H4 (cell line): ENCODE measurements at places on chromosomes 6 and 20.

GRCh38 chr20:37382482-37383120, 36.7 kb downstream of the SRC start:
- no peak for DNase-seq

GRCh38 chr20:46999801-47000465, 105.3 kb downstream of the EYA2 start:
- no peak for DNase-seq

GRCh38 chr6:133945158-133945557, 7.9 kb upstream of the TBPL1 start:
- DNase-seq = no peak

DNA sequence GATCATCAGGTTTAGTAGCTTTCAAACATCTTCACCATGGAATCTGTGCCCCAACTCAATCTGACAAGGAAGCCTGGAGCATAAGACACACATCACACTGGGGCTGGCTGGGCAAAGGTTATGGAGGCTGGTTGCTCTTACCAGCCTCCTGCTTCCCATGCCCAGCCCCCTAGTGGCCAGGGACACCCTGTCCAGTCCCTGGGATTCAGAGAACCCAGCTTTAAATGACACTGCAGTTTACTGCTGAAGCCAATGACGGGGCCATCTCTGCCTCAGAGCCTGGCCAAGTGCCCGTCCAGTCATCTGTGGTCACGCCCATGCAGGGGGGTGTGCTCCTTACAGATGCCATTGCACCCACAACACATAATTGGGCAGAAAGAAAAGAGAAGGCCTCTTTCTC, 272.9 kb downstream of the SMOC2 start:
- peak; percentile 46 for DNase-seq

- DNase-seq = no peak
Observed at GRCh38 chr6:90127595-90127994, 169.0 kb downstream of the BACH2 start.

DNA sequence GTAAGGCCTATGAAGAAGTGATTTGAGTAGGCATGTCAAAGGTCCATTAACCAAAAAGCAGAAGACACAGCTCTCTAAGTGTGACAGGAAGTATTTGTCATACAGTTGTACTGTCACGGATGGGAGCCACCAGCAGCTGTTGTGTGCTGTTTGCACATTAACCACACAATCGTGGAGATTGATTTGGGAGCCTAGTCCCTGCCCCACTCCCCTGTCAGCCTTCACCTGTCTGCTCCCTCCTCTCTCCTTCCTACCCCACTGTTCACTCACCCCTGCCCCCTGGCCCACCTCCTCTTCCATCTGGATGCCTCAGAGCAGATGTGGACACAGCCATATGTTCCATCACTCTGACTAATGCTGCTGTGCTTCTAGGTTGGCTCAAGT, 124.7 kb upstream of the SPACA1 start:
- no peak for DNase-seq

DNA sequence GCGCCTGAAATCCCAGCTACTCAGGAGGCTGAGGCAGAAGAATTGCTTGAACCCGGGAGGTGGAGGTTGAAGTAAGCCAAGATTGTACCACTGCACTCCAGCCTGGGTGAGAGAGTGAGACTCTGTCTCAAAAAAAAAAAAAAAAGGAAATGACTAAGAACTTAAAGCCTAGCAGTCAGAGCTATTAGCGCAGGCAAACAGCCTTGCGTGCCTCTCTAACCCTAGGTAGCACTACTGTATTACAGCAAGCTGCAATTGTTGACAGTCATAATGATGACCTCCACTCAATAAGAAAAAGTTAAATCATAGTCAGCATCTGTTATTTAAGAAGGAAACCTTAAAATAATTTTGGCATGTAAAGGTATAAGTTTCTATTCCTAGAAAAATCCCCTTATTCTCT, 14.4 kb downstream of the GSS start:
- no peak for DNase-seq

GRCh38 chr6:30168741-30169140, 5.4 kb downstream of the TRIM15 start:
- DNase-seq = no peak

DNA sequence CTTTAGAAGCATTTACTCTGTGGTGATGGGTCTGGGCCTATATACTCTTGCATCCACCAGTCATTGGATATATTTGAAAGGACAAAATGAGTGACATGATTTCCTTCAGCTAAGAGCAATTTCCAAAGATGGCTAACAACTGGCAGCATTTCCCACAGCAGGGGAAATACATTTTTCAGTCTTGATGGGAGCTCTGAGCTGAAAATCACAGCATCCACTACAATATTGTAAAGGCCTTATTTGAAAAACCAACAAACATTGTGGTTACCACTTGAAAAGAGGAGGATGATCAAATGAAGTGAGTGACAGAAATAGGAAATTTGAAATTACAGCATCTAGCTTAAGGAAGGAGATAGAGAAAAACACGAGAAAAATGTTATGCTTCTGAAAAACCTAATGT, 705.0 kb upstream of the EPHA7 start:
- no peak for DNase-seq

GRCh38 chr20:2417213-2417541, 36.5 kb downstream of the TGM6 start:
- no peak for DNase-seq

DNA sequence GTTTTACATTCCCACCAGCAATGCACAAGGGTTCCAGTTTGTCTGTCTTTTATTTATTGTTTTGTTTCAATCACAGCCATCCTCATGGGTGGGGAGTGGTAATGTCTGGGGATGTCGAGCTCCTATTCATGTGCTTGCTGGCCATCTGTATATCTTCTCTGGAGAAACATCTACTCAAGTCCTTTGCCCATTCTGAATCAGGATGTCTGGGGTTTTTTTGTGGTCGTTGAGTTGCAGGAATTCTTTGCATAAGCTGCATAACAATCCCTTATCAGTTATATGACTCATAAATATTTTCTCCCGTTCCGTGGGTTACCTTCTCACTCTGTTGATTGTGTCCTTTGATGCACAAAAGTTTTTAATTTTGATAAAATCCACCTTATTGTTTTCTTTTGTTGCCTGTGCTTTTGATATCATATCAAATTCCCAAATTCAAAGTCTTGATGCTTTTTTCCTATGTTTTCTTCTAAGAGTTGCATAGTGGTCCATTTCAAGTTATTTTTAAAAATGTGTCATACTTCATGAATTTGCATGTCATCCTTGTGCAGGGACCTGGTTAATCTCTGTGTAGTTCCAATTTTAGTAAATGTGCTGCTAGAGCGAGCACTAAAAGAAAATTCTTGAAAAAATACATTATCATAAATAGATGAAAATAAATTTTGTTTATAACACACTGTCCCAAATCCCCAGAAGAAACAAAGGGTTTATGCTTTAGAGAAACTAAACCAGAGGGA, 54.9 kb upstream of the PDE10A start:
- DNase-seq = peak; percentile 19

GRCh38 chr6:11833626-11834592, 55.3 kb upstream of the ADTRP start:
- no peak for DNase-seq

DNA sequence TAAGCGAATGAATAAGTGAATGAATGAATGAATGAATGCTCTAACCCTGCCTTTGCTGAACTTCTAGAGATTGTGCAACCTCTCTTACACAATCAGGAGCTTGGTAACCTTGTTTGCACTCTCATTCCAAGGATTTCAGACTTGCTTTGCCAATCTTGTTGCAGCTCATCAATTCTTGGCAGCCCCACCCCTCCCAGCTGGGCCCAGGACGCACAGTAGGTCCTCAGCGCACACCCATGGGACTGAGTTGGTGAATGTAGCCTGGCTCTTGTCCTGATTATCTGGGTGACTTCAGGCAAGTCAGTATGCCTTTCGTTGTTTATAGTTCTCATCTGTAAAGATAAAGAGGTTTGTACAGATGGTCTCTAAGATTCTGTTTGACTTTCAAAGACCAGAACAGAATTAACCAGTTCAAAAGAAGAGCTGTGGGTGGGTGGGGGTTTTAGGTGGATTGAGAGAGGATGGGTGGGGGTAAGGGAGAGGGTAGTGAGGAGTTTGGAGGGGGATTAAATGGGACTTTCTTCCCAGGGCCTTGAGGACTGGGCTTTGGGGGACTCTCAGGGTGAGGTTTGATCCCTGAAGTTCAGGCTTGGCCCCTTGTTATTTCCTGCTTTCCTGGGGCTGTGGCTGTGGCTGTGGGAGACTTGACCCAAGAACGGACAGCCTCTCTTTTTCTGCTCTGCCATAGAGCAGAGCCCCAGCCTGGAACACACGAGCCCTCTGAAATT, 33.2 kb downstream of the VEGFA start:
- DNase-seq = no peak

- no peak for DNase-seq
Observed at GRCh38 chr6:80789912-80790570, 683.6 kb downstream of the BCKDHB start.

- no peak for DNase-seq
Observed at GRCh38 chr20:42370075-42370474, 751.9 kb upstream of the CHD6 start.

GRCh38 chr6:122631571-122632249, 21.5 kb downstream of the PKIB start:
- no peak for DNase-seq

GRCh38 chr20:36573798-36574365, 485 bp downstream of the TGIF2 start:
- no peak for DNase-seq

DNA sequence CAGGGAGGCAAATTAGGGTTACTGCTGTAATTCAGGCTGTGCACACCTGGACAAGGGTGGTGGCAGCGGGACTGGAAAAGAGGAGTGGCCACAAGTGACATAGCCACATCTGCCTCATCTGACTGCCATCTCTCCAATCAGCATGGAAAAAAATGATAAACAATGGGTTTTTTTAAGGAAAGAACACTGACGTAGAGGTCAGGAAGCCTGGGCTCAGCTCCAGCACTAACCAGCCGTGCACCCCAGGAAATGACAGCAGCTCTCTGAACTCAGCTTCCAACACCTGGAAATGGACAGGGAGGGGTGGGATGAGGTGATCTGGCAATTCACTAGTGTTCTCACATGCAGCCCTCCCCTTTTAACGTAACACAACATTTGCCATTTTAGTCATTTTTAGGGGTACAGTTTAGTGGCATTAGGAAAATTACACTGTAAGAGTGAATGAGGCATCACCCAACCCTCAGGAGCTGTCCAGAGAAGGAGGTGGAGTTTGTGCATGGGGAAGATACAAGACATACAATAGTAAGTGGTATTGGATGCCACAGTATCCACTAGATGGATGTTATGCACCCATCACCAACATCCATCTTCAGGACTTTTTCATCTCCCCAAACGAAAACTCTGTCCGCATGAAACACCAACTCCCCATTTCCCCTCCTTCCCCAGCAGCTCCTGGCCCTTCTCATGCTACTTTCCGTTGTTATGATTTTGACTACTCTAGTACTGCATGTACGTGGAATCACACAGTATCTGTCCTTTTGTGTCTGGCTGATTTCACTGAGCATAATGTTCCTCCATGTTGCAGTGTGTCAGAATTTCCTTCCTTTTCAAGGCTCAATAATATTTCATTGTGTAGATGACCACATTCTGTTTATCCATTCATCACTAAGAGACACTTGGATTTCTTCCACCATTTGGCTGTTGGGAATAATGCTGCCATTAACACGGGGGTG, 215.5 kb upstream of the ECI2 start:
- DNase-seq = peak; percentile 72

DNA sequence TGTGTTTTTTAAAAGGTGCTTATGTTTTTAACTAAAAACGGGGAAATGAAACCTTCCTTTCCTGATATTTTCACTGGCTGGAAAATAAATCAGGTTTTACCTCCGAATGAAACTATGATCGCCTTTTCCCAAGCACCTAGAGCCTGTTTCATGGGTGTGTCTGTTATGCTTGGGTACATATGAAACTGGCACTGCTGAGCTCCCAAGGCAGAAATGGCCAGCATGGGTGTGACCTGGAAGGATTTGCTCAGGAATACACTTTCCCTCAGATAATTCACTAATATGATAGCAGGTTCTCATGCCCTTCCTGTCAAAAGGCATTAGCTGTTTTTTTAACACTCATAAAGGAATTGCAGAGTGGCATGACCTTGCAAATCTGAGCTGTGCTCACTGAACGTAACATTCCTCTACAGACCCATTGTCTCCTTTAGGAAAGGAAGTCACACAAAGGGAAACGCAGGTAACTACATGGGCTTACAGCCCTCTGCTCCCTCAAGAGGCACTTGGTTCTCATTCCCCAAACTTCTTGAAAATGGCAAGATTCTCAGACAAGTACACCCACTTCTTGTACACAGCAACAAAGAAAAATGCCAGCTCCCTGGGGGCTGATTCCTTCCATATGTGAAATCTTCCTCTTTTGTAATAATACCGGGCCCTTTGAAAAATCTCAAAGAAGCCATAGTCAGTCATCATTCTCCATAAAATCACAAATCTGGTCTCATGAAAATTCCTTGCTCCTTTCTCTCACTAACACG, 72.7 kb downstream of the METTL24 start:
- no peak for DNase-seq

DNA sequence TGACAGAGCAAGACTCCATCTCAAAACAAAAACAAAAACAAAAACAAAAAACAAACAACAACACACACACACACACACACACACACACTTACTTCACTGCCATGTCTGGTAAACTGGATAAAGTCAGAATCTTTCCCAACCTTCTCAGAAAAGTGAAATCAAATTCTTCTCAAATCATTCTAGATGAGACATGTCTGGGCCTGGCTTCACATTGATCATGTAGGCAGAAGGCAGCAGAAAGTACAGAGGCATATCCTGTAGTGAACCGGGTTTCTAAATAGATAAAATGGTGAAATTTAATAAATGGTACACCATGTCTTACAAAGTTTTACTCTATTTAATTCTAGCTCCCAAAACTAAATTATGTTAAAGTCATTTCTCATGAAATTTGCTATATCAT, 14.9 kb upstream of the MRS2 start:
- no peak for DNase-seq

GRCh38 chr6:157761331-157761921, 61.6 kb upstream of the SNX9 start:
- peak; percentile 34 for DNase-seq

DNA sequence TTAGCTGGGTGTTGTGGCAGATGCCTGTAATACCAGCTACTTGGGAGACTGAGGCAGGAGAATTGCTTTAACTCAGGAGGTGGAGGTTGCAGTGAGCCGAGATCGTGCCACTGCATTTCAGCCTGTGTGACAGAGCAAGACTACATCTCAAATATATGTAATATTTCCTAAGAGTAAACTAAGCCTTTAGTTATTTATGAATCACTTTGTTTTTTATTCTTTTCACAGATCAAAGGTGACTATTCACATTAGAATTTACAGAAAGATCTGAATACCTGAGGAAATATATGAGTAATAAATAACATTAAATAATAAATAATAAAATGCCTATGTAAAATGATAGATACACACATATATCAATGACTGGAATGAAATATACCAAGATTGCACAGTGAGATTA, 630.8 kb upstream of the IMPG1 start:
- DNase-seq = no peak

- DNase-seq = no peak
Observed at GRCh38 chr6:134689177-134689576, 260.7 kb downstream of the ALDH8A1 start.

DNA sequence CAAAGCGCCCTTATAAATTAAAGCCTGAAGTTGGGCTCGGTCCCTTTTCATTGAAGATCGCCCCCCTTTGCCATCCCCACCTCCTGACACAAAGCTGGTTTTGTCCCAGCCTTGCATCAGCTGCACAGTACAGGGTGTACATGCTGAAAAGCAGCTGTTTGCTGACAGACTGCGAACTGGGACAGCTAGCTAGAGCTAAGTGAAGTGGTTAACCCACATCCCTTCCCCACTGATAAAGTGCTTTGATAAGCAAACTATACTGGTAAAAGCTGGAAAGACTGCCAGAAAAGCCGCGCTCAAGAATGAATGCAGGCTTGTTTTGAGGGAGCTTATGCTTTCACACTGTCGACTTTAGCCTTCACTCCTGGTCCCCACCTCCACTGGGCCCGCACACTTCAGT, 207.3 kb downstream of the GMDS start:
- DNase-seq = peak; percentile 42
